ENCODE measurements at places on chromosomes 3 and 15.

GRCh38 chr3:189342811-189343210 lies 171.0 kb downstream of the TPRG1 start:
- no peak for DNase-seq

GRCh38 chr3:22947851-22948250 lies 255.3 kb upstream of the UBE2E2 start:
- DNase-seq: no peak

DNA sequence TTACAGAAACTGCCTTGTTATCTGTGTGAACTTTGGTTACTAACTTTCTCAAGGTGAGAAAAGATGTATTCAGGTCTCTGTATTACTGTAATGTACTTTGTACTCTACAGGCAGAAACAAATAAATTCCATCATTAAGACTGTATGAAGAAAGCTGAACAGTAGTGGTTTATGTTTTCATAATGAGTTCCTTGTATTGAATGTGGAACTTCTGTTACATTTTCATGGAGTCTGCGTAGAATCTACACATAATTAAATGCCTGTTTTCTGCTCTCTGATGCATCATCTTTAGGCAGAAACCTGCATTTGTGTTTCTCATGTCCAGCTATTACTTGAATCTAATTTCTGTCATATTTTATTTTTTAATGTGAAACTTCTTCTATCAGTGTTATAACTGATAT lies 302.8 kb downstream of the NLGN1 start:
- DNase-seq: no peak

- no peak for DNase-seq
Measured at GRCh38 chr3:34155108-34155507, 356.7 kb downstream of the PDCD6IP start.

DNA sequence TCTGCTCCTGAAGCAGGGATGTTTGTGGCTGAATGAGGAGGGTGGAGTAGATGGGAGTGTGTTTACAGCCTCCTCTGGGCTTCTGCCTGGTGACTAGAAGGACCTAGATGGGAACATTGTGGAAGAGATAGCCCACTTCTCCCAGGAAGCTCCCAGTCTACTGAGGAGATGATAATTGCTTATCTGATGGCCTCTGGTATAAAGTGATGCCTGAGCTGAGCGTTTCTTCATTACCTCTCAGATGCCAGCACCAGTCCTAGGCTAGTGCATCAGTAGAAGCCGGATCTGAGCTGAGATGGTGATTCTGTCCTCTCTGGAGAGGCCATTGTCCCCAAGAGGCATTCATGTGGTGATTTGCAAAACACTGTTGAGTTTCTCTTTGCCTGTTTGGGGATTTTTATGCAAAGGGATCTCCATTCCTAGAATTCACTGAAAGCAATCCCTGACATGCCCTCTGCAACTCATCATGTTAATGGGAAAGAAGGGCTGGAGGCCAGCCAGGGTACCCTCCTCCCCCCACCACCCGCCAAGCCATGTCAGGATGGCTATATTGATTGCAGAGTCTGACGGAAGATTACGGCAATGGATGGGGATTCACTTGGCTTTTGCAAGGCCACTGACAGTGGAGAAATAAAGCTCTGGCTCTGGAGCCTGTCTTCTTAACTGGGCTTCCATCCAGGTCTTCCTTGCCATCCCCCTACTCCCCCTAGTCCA lies 166.4 kb upstream of the ROPN1 start:
- DNase-seq: no peak

DNA sequence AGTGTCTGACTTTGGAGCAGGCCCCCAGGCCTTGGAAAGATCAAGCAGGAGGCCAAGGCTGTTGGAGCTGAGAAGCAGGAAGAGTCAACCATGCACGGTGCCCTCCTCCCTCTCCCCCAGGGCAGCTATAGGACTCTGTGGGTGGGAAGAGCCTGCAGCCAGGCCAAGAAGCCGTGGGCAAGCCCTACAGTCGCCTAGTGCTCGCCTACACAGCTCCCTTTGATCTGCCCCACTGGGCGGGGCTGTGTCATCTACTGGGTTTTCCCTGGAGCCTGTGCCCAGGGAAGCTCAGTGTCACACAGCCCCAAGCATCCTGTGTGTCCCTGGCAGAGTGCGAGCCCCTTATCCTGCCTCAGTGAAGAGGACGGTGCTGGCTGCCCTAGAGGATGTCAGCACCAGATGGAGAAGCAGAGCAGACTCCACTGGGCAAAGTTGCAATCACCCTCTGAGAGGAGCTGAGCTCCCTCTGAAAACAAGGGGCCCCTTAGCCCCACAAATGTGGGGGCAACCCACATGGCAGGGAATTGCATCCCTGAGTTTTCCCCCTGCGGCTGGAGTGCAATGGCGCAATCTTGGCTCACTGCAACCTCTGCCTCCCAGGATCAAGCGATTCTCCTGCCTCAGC lies 72.2 kb downstream of the KLF13 start:
- DNase-seq: no peak

GRCh38 chr15:84684092-84684491 lies 26.1 kb upstream of the NMB start:
- DNase-seq: no peak

DNA sequence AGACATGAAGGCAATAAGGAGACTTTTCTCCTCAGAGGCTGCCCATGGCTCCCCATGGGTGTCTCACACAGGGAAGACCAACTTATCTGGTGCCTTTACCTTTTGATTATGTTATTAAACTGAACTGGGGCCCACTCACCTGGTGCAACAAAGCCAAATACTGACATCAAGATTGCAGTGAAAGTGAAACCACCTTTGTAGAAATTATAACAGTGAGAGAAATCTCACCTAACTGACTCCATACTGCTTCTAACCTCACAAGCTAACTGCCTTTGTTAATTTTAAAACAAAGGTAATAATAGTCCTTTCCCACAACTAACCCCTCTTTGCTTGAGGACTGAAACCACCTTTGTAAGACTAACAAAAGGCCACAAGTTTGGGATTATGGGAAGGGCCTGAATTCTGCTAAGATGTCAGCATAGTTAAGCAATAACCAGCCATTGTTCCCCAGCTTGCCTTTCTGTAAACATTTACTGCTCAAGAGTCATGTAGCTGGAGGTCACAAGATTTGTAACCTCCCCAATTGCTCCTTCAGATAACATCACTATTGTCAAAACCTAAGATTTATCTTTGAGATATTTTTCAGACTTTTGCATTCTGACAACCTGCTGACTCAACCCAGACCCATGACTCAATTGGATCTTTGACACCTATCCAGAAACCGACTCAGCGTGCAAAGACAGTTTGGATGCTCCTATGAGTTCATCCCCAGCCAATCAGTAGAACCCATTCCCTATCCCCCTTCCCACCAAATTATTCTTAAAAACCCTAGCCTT lies 420.3 kb upstream of the CFAP20DC start:
- no peak for DNase-seq

DNA sequence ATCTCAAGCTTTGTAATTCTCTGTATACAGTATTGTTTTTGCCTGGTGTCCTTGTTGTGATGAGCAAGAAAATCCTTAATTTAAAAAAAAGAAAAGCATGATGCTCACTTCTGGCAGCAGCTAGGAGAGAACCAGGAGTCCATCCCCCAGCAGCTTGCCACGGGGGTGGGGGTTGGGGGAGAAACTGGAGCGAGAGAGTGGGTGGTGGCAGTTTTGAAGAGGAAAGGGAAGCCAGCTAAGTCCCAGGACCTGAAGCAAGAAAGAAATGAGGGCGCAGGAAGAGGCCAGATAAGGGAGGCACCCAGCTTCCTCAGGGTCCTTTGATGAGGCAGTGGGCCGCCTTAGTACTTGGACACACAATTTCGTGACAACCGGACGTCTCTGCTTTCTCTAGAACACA lies 23.5 kb downstream of the CHAC1 start:
- DNase-seq: no peak

DNA sequence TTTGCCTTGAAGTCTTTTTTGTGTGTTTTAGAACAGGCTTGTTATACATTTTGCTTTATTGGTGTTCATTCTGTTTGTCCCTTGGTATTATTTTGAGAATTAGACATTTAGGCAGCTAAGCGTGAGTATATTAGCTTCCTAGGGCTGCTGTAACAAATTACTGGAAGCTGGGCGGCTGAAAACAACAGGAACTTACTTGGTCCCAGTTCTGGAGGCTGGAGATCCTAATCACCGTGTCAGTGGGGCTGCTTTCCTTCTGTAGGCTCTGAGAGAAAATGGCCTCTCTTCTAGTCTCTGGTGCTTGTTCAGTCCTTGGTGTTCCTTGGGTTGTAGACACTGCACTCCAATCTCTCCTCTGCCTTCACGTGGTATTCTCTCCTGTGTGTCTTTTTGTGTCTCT lies 142.3 kb downstream of the KLHL25 start:
- DNase-seq: no peak

DNA sequence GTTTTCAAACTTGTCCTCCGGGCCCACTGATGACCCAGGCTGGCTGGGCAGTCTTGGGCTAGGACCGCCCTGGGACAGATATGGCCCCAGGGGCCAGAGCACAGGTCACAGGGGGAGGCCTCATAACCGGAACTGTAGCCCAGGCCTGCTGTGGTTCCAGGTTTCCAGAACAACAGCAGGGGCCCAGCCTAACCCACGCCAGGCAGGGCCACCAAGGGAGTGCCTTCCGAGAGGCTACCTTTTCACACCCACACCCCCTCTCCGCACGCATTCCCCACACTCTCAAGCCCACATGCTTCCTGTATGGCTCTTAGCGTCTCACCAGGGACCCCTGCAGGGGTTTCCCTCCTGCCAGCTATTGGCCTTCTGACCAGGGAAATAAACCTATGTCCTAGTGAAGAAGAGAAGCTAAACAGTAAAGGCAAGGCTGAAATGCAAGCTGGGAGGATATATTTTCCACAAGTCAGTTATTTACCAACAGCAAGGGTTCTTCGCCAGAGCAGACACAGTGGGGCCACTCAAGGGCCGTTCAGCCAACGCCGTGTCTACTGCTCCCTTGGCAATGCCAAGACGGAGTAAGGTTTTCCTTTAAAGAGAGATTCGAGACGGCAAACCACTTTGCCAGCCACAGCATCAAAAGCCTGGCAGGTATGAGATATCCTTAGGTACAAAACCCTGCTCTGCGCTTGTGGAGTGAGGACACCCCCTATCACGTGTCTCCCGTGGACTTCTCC lies 135.1 kb downstream of the ATP10A start:
- DNase-seq: no peak

DNA sequence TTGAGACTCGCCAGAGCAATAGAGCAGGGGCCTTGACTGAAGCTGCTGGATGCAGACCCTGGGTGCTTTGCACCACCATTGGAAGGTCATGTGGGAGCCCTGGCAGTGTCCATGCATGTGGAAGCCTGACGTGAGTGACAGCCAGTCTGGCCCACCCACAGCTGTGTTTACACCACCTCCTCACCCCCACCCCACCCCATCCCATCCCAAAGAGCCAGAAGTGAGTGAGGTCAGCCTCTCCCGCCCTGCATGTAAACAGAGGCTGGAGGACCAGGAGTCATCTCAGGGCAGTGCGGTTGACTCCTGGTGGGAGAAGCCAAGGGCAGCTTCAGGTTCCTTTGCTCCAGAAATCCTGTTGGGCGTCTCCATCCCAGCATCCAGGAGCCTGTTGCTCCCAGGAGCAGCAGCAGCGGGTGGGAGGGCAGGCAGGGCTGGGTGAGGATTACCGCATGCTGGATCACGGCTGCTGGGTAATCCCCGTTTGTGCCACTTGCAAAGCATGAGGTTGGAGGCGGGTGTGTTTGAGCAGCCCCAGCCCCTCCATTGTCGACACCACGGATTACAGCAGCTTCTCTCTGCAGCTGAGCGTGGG lies 44.6 kb downstream of the CORO2B start:
- DNase-seq: no peak

DNA sequence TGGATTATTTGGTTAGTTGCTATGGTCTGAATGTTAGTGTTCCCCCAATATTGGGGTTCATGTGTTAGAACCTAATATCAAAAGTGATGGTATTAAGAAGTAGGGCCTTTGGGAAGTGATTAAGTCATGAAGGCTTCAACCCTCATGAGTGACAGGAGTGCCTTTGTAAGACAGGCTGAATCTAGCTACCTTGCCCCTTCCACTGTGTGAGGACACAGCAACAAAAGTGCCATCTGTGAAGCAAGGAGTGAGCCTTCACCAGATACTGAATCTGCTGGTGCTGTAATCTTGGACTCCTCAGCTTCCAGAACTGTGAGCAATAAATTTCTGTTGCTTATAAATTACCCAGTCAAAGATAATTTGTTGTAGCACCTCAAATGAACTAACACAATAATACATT lies 22.6 kb upstream of the SATB1 start:
- DNase-seq: no peak

GRCh38 chr3:127929818-127930413 lies 14.9 kb downstream of the KBTBD12 start:
- no peak for DNase-seq

DNA sequence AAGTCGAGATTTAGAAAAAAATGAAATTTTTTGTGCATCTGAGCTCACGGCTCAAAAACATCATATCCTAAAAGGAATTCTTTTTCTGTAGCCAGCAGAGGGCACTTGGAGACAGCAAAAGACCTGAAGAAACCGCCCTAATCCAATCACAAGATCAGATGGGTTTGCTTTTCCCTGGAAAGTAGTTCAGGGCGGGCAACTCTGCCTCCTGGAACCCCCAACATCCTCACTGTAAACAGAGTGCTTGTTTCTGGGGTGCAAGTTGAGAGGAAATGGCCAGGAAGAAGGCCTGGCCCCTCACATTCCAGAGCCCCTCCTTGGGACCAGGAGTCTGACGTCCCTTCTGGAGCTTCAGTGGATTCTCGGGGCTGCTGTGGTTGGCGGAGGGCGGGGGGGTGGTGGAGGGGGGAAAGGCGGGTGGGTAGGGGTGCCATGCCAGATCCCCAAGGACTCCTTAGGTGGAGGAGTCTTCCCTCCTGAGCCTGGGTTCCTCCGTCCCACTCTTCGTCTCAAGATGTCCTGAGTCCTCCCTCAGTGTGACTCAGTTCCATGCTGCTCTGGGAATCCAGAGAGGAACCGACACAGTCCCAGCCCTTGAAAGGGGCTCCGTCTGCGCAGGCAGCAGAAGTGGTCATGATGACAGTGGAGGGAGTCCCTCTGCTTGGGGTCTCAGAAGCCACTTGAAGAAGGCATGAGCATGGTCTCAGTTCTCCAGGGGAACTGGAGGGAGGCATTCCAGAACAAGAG lies 35.9 kb downstream of the CCK start:
- DNase-seq: no peak

GRCh38 chr15:85974742-85975141 lies 104.9 kb upstream of the AGBL1 start:
- DNase-seq: no peak

DNA sequence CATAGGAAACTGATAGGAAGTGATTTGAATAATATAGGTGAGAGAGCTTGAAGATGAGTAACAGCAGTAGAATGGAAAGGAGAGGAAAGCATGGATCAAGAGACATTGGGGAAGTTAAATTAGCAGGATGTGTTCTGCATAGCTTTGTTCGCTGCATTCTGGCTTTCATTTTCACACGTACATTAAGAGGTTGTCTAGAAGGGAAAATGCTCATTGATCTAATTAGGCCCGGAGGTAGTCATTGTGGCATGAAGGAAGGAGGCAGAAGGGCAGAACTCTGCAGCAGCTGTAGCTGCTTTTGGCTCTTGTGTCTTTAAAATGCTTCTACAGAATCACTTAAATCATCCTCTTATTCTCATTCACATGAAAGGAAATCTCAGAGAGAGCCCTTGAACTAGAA lies 40.3 kb downstream of the KCNAB1 start:
- no peak for DNase-seq

GRCh38 chr15:36263666-36264065 lies 315.8 kb upstream of the CDIN1 start:
- no peak for DNase-seq

Measured in GM18507 (cell line).